Osteoblast (primary cell): ENCODE measurements at places on chromosomes 3 and 15.

DNA sequence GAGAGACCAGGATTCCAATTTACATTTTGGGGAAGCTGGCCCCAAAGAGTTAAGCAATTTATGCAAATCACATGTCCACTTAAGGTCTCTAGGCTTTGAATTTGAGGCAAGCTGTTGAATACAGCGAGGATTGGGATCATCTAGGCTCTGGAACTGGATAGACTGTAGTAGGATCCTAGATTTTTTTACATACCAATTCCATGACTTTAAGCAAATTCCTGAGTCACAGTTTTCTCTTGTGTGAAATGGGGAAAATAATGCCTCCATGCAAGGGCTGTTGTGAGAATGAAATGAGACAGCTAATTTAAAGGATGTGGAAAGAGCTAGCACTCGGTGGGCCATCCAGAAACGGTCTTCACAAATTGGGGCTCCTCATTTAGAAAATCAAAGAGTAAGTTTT lies 103.4 kb downstream of the MINAR1 start:
- DNase-seq, result peak; percentile 39

DNA sequence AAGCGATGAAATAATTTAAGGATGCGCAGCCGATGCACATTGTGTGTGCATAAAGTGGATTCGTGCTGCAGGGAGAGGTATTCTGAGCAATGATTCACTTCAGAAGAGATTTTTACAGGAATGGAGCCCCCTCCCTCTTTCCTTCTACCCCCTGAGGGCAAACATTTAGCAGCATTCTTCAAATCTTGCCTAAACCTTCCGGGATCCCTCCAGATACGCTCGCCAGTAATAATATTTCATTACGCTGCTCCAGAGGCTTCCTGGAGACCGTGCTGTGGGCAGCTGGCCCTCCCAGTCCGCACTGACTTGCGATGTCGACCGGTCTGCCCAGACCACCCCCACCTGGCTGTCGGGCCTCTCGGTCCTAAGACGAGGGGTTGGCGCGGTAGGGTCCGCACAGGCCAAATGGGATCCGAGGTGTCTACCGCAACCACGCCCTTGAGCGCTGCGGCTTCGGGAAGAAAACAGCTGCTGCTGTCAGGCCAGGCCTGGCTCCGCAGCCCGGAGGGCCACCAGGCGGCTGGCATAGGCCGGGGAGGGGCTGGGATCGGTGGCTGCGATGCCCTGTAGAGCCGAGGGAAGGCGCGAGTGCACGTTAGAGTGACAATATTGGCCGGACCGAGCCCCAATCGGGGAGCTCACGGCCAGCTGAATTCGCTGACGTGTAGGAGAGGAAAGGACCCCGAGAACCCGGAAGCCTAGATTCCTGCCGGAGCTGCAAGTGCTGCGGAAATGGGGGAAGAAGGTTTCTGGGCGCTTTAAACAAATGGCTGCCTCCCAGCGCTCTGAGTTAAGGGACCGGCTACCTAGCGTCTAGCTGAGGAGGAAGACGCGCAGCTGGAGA lies 14.3 kb downstream of the ZIC4 start:
- no peak for DNase-seq

DNA sequence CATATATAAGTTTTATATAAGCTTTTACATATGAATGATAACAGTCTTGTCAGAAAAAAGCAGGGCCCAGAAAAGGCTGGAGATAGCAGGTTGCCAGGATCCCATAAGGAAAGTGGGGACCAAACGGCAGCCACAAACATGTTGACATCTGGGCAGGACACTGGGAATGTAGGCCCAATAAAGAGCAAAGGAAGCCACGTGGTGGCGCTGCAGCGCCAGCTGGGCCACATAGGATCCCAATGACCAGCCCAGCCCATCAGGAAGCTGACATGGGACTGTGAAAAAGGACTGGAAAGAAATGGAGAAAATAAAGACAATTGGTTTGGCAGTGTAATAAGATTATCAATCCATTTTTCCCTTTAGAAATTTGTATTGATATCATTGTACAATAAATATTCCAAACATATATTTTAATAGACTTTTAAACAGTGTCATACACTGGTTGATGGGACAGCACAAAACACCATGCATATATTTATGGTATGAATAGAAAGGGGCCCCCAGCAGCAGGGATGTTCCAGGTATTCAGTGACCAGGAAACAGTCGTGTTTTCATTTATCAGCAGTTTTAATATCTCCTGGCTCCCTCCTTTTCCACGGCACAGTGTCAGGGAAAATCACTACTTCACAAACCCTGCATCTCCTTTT lies 89.0 kb upstream of the STRIT1 start:
- peak; percentile 70 for DNase-seq

DNA sequence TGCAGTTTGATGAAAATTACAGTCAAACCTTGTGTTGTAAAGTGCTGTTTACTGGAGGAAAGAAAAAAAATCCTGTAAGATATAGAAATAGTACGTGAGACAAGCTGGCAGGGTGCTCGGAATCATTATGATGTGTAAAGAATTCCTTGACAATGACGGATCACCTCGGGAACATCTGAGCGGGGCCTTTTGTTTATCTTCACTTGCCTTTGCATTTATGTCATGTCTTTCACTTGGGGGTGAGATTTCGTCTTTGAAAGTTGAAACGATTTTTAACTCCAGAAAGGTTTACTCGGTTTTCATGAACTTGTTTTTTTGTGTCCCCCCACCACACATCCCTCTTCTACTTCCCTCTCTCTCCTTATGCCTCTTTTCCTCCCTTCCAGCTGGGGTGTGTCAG lies 128.3 kb upstream of the VEPH1 start:
- no peak for DNase-seq

- DNase-seq, result no peak
Measured at GRCh38 chr15:38053205-38053604, 118.8 kb downstream of the TMCO5A start.

GRCh38 chr15:100338971-100339444 lies 2.8 kb downstream of the ADAMTS17 start:
- DNase-seq, result peak; percentile 87

DNA sequence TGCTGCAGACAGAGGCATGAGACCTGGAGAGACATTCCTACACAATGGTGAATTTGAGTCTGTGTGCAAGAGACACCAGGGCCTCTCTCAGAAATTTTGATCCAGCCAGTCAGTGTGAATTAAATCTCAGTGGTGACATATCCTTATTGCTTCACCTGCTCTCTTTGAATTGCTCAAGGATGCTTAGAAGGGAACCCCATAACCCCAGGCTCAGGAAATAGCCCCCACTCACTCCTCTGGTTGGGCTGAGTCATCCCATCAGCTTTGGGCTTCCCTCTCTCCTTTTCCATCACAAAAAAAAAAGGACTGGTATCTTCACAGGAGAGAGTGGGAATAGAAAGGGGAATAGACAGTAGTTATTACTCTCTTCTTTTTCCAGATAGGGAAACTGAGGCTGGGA lies 33.0 kb upstream of the LARS2 start:
- no peak for DNase-seq

GRCh38 chr3:154886437-154886836 lies 193.7 kb upstream of the MME start:
- DNase-seq, result peak; percentile 90

- peak; percentile 93 for DNase-seq
Measured at GRCh38 chr3:195151866-195152541, 119.0 kb downstream of the XXYLT1 start.

DNA sequence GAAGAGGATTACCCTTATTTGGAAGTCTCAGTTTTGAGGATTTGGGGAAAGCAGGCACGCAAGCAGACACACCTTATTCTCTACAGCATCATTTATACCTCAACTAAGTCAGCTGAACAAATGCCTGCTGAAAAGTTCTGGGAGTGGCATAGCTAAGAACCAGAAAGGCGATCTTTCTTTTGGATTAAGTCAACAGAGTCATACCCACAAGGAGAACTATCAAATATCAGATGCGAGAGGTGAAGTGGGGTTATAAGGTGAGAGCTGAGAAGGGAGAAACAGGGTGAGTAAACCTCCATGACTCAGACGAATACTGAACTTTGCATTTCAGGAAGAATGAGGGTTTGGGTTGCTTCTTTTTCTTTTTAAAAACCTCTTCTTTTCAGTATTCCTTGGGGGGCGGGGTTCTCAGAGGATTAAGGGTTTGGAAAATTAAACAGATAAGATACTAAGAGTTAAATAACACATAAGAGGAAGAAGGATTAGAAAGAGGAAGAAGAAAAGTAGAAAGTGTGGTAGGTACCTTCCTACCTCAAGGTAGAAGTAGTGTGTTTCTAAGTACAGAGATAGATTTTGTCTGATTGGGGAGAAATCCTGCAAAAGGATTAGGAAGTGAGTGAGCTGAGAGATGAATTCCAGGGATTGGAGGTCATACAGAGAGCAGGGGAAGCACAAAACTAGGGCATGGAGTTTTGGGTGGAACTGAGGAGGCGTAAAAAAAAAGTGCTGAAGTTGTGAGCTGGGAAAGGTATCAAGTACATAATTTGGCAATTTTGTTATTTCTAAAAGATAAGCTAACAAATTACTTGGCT lies 41.3 kb upstream of the ICE2 start:
- DNase-seq, result peak; percentile 35

- no peak for DNase-seq
Measured at GRCh38 chr3:53777468-53777867, 68.8 kb downstream of the CHDH start.

GRCh38 chr15:60128000-60128376 lies 123.9 kb downstream of the FOXB1 start:
- no peak for DNase-seq

GRCh38 chr3:33433843-33434242 lies 6.4 kb downstream of the UBP1 start:
- no peak for DNase-seq

DNA sequence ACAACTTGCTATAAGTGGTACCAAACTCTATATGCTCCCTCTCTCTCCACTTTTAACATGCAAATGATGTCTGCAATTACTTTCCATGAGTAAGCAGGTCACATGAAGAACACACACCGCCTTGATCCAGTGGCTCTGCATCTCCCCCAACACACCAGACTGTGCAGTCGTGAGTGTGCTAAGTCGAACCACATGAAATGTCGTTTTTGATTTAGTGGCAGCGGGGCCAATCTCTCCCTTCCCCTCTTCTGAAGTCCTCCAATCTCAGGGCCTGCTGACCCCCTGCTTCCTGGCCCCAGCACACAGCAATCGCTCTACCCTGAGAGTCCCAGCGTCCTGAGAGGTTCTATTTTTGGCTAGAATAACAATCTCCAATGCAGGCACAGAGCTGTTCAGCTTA lies 312.5 kb downstream of the SHQ1 start:
- no peak for DNase-seq

DNA sequence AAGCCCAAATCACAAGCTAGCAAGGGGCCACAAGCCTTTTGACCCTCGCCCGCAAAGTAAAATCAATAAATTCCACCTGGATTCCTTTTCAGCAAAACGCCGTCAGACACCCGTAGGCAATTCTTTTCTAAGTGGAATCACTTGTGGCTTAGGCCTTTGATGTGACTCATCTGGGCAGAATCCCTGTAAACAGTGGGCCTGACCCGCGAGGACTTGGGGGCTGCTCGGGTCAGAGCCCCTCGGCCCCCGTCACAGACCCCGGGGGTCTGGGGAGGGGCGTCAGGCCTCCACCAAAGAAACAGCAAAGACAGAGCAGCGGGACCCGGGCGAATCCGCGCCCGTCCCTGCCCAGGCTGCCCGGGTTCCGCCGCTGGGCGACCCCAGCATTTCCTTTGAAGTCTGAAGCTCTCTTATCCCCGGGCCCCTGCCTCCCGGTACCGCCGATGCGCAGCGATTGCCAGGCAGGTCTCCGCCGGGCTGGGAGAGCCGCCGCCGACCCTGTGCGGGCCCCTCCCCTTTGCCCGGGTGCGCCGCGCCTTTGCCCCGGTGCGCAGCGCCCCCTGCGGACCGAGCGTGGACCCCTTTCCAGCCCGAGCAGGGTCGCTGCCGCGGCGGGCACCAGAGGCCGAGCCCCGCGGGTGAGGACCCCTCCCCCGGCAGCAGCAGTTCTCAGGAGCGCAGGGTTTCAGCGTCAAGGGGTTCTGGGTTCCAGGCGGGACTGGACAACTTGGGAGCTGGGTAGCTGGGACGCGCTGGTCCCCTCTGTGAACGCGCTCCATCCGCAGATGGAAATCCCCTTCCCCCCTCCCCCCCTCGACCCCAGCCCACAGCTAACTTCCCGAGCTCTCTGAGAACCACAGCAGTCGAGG lies 178.3 kb downstream of the UACA start:
- DNase-seq, result no peak

DNA sequence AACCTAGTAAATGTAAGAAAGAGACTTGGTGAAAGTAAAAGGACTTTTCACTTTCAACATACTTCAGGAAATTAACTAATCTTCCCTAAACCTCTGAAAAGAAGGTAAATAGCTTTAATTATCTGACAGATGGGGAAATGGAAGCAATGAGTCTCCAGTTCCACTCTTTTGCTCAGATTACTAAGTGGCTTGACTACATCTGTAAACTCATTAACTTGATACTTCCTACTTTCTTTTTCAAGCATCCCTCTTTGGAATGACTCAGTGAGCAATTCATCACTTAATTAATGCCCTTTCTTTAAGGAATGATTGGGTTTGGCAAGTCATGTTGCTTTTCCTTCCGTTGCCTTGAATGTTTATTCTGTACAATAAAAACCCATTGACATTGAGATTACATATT lies 234.2 kb downstream of the GRM7 start:
- no peak for DNase-seq

- no peak for DNase-seq
Measured at GRCh38 chr15:80106051-80106450, 46.6 kb downstream of the ZFAND6 start.

GRCh38 chr15:29822684-29823459 lies 604 bp upstream of the TJP1 start:
- DNase-seq, result peak; percentile 77

GRCh38 chr3:63934041-63934866 lies 22.1 kb upstream of the SCAANT1 start:
- DNase-seq, result no peak

DNA sequence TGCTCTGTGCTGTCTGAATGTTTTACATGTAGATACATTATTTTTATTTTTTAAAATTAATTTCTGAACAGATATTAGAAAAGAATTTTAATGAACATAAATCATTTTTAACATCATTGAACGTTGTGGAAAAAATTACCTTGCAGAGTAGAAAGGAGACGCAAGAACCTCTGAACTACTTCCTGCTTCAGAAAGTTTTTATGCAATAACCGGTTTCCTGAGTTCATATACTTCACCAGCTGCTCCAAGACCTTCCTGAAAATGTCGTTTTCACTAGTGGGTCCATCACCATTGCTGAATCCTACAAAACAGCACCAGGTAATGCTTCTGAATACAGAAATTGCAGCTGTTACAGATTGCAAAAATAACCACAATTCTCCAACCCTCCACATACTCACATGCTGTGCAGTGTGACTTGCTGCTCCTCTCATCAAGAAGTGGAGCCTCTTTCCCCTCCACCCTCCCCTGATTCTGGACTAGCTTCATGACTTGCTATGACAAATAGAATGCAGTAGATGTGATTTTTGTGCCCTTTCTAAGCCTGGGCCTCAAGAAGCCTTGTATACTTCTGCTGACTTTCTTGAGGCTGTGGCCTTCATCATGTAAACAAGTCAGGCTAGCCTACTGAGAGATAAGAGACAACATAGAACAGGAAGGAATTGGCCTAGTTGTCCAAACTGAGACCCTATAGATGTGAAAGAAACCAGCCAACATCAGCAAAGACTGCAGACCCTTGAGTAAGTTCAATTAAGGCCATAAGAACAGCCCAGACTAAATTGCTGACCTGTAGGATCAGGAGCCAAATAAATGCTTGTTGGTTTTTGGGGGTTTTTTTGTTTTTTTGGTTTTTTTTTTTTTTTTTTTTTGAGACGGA lies 80.4 kb downstream of the TRANK1 start:
- DNase-seq, result no peak
